ENCODE measurements at places on chromosomes 1 and 21. TPM values are rescaled to one million over a fixed set of nuclear protein-coding genes. Genes with fewer than 3 reads are reported as not detected.

- no peak for DNase-seq
Measured at GRCh38 chr1:109790329-109790728, 26.6 kb upstream of the EPS8L3 start.

The MYOM3 gene
- total RNA-seq = 1.5 TPM

- no peak for DNase-seq
Measured at GRCh38 chr1:114154963-114155322, 1.3 kb upstream of the SYT6 start.

DNA sequence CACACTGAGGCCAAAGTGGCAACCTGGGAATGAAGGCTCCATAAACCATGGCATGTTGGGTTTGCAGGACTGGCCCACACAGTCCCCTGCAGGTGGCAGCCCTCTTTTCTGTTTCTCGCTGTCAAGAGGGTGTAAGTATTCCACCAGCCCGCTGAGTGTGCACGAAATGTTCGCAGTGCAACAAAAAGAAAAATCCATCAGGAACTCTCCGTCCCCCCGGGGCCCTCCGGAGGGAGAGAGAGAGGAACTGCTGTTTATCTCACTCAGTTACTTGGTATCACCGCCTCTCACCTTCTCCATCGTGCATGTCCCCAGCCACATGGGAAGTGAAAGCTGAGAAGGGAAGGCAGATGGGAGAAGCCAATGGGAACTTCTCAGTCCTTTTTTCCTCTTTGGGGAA lies 38.3 kb downstream of the NCF2 start:
- no peak for DNase-seq

- DNase-seq = no peak
Measured at GRCh38 chr21:25960402-25960801, 210.2 kb downstream of the APP start.

The F13B gene
- not detected for total RNA-seq

The PLA2G2C gene
- total RNA-seq = not detected

The PRR9 gene
- total RNA-seq = not detected

- no peak for DNase-seq
Measured at GRCh38 chr21:16608209-16608830, 878.5 kb downstream of the USP25 start.

- no peak for DNase-seq
Measured at GRCh38 chr1:243407284-243408018, 151.6 kb downstream of the SDCCAG8 start.

The ZNF648 gene
- total RNA-seq = not detected
